ENCODE measurements at places on chromosomes 2 and 18. TPM values are rescaled to one million over a fixed set of nuclear protein-coding genes. Genes with fewer than 3 reads are reported as not detected.

Gene ITGA4
- 1.3 TPM for total RNA-seq

GRCh38 chr2:122519366-122519765 is 763.9 kb downstream of the TSN start:
- ATAC-seq = no peak

Gene SPP2
- total RNA-seq = not detected

- ATAC-seq = no peak
These were observed 3.9 kb downstream of the CTLA4 start for GRCh38 chr2:203871371-203871983.

GRCh38 chr2:86087936-86088850 is 17.5 kb downstream of the POLR1A start:
- no peak for ATAC-seq

GRCh38 chr2:136538489-136538888 is 226.9 kb upstream of the THSD7B start:
- ATAC-seq = no peak
